Activated CD4-positive, alpha-beta T cell treated with anti-CD3 and anti-CD28 coated beads, Interleukin-2, Interleukin-4, amounts not matched to agents 100 ng/mL and 50 ng/mL, durations not matched to agents 16 hours and 8 hours (primary cell): ENCODE measurements at places on chromosomes 3 and 15.
A peak's percentile ranks its signal among the peaks of the same experiment; 100 is the strongest.

- DNase-seq: no peak
These were observed 9.5 kb downstream of the PARP14 start for GRCh38 chr3:122690096-122690495.

DNA sequence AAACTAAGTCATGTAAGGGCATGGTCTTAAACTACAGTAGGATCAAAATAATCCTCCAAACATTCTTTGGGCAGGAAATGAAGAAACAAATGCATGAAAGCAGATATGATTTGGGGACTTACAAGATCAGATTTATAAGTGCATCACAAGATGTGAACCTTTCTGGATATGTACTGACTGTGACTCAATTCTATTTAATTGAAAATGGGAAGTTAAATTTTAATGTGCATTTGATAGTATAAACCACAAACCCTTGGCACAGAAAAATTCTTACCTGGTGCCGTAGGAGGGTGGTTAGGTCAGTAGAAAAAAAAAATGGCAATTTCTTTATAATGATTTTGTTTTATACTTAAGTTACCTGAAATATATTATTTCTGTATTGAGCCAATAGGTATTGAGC lies 262.5 kb upstream of the TGFBR2 start:
- no peak for DNase-seq

GRCh38 chr15:55195996-55196395 lies 745 bp downstream of the RSL24D1 start:
- DNase-seq: no peak

GRCh38 chr15:46672041-46672440 lies 1037.2 kb downstream of the SQOR start:
- no peak for DNase-seq

DNA sequence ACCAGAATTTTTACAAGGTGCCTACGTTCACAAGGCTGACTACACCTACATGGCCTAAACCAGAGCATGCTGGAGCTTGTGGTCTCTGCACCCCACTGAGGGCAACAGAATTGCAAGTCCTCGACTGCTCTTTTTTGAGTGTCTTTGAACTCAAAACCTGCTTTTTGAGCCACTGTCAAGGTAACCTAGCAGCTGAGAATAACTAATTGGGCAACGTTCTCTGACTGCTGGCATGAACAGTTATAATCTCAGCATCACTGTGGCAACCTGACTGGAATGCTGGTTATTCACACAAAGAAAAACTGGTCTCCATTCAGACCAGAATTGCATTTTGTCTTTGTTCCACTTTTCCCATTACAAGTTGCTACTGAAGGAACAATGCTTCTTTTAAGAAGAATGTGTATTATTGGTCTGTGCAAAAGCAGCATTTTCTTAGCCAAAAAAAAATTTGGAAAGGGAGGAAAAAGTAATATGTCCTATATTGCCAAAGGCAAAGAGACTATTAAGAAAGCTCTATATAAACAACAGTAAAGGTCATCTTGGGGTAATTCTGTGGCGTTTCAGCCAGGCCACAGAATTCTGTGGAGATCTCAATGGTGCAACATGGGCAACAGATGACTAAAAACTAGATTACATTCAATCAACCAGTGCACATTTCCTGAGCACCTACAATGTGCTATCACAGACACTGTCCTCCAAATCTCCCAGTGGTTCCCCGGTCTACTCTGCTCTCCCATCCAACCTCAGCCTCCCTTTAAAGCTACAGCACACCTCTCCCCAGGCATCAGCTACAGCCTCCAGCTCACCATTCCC lies 76.8 kb downstream of the TNIK start:
- DNase-seq: no peak

GRCh38 chr3:133209871-133210550 lies 171.8 kb downstream of the TMEM108 start:
- peak; percentile 42 for DNase-seq

GRCh38 chr3:31244929-31245817 lies 287.6 kb upstream of the STT3B start:
- no peak for DNase-seq

GRCh38 chr15:86892774-86893449 lies 813.2 kb downstream of the AGBL1 start:
- DNase-seq: no peak

- no peak for DNase-seq
These were observed 255.3 kb downstream of the RSL24D1 start for GRCh38 chr15:54941417-54941816.

- no peak for DNase-seq
These were observed 28.3 kb downstream of the CYP19A1 start for GRCh38 chr15:51310064-51310463.

- DNase-seq: no peak
These were observed 4.7 kb downstream of the DLG1 start for GRCh38 chr3:197293605-197294237.

GRCh38 chr3:97793420-97794019 lies 28.3 kb upstream of the CRYBG3 start:
- DNase-seq: peak; percentile 59

DNA sequence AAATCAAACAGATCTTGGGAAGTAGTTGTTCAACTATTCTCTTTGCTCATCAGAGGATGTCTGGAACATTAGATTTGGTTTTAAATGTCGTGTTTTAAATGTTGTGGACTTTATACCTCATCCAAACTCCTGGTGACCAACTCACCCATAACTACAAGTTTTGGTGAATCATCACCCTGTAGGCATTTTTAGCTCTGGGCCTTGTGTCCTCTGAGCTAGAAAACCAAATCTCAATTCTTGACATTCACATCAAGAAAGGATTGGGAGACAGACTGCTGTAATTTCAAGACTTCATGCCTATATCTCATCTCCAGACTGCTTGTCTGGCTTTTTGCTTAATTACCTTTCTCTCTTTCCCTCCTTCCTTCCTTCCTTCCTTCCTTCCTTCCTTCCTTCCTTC lies 228.5 kb upstream of the ROBO2 start:
- DNase-seq: no peak

DNA sequence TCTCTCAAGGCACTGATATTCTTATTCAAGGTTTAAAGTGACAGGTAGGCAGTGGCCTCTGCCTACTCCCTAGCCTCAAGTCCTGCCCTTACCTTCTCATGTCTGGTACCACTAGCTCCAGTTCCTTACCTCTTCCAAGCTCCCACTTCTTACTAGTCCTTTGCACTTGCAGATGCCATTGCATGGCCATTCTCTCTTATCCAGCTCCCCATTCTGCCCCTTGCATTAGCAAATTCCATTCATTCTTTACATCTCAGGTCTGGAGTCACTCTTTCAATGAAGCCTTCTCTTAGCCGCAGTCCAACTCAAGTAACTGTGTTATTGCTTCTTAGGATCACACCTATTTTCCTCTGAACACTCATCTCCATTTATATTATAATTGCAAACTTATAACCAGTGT lies 807.1 kb downstream of the EDEM1 start:
- no peak for DNase-seq

DNA sequence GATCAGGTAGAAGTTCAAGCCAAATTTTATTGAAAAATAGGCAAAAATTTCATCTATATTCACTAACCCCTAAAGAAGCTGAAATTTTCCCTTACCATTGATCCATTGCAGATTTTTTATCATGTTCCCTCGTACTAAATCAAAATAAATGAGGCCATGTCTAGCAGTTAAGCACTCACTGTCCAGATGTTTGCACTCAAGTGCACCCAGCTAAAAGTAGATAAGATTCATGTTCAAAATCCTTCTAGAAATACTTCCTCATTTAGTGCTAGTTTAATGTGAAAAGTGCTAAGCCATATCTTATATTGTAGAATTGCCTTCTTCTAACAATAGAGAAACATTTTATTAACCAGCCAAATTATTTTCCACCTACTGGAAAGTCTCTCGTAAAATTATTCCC lies 164.7 kb upstream of the UBE2E2 start:
- no peak for DNase-seq

GRCh38 chr3:41987627-41988026 lies 25.7 kb upstream of the ULK4 start:
- no peak for DNase-seq

DNA sequence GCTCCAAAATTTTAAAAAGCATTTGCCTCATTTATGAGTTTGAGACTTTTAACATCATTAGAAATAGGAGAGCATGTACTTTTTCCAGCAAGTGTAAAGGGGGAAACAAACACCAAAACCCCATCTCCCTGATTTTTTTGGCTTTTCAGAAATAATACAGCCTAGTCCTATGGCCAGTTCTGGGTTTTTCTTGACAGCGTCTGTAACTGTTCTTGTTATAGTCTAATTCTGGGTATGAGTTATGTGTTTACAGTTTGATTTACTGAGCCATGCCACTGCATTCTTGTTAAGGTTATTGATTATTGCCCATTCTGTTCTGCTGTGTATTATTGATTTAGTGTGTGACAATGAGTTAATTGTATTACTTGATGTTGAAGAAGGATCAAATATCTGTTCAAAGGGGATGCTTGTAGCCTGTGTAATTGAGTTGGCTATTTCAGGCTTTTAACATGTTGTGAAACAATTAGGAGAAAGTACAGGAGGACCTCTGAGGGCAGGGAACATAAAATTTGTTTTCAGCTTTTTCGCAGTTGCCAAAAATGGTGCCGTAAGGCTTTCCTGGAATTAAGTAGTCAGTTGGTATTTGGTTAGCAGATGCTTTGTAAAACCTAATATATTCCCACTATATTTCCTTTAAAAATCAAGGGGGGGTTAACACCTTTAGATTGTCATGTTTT lies 46.1 kb downstream of the MBNL1 start:
- no peak for DNase-seq

- no peak for DNase-seq
These were observed 115.8 kb downstream of the PLCH1 start for GRCh38 chr3:155629056-155629455.

GRCh38 chr15:88220443-88221335 lies 35.9 kb downstream of the NTRK3 start:
- no peak for DNase-seq

GRCh38 chr3:30437171-30437601 lies 169.2 kb upstream of the TGFBR2 start:
- DNase-seq: no peak

DNA sequence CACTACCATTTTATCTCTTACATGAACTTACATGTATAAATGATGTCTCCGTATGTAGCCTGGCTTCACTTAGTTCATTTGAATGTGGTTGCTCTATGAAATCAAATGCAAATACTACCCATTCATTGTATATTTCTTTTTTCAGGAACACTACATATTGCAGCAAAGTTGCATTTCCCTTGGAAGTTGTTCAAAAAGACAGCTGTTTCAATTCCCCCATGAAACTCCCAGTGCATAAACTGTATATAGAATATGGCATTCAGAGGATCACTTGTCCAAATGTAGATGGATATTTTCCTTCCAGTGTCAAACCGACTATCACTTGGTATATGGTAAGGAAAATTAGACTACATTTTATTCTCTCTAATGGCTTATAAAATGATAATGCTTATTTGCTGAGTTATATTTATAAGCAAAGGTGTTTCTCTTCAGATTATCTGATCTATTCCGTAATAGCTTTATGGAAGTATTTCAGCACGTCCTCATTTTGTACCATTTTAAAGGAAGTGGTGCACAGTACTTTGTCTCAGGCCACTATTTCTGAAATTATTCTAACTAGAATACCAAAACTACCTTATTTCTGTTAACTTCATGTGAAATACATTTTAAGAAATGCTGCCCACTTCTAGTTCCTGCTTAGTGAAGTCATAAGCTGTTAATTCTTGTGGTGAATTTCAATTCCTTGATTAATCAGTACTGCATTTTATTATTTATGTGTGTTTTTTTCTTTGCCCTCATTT lies 95.1 kb downstream of the IL1RAP start:
- no peak for DNase-seq

GRCh38 chr3:14127516-14128161 lies 2.8 kb downstream of the TMEM43 start:
- DNase-seq: no peak

DNA sequence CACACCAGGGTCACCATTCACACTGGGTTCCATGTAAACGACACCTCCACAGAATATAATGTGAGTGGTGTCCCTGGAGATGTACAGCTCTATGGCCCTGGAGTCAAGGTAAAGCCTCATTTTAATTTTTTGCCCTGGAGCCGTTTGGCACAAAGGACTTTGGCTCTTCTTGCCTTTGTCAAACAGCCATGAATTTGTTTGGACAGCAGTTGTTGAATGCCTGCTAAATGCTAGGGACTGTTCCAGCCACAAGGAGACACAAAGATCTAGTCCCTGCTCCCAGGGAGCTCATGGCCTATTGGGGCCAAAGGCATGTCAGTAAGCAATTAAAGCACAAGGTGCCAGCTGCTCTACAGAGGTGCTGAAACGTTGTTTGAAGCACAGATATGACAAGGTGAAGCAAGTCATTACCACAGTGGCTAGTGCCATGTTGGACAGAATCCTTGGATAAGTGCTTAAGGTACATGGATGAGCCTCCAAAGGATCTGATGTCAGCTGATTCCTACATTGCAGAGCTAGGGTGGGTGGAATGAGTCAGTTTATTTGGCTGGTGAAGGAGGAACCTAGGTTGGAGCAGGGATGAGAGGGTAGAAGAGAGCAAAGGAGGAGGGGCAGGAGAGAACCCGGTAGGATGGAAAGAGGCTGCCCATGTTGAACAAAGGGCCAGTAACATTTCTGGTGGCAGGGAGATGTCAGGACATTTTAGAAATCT lies 171.9 kb upstream of the CTDSPL start:
- no peak for DNase-seq

DNA sequence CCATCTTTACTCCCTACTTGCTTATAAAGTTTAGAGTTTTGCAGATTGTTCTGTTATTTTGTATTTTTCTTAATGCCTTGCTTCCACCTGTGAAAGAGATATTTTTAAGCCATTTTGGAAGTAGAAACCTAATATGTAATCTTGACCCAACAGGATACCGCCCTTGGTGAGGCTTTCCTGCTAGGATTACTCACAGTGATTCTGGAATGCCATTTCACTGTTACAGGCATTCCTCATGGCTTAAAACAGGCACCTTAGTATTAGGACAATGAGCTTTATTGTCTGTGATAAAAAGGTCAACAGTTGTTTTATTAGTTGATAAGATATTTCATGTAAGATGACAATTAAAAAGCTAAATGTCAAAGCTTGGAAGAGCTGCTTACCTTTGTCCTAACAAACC lies 58.2 kb downstream of the PHLDB2 start:
- DNase-seq: no peak

DNA sequence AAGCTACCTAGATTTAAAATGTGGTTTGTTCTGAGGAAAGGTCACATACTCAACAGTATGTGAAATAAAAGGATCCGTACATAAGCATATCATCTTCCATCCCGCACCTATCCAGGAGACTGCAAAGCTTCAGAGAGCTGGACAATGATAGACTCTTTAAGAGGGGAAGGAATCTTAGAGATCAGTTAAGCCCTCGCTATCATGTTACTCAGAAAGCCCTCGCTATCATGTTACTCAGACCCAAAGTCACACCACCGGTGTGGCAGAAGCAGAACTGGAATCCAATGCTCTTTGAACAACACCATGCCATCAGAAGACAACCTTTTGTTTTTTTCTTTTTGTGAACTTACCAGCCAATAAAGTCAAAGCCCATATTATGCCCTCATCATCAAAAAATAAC lies 5.8 kb downstream of the ANO10 start:
- DNase-seq: no peak

DNA sequence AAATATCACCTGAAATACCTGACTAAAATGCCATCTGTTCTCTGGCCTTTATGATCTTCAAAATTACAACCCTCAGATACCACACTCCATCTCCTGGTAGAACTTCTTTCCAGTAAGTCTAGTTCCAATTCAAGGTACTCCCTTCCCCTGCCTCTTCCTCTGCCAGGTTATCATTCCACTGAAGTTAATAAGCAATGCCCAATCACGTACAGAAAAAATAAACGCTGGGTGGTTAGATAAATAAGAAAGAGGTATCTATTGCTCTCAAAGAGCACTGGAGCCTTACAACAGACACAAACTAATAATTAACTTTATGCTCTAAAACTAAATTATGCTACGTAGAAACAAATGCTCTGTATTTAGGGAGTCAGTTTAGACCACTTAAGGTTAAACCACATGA lies 112.5 kb downstream of the MYO9A start:
- no peak for DNase-seq

GRCh38 chr15:70788114-70789049 lies 25.0 kb upstream of the UACA start:
- DNase-seq: no peak
